ENCODE measurements at places on chromosomes 7 and 10. TPM values are rescaled to one million over a fixed set of nuclear protein-coding genes. Genes with fewer than 3 reads are reported as not detected.

Gene OR6V1
- not detected for total RNA-seq

- no peak for DNase-seq
Measured at GRCh38 chr10:17024461-17024860, 105.2 kb downstream of the CUBN start.

GRCh38 chr10:129366450-129366849 is 100.6 kb upstream of the MGMT start:
- DNase-seq: no peak

DNA sequence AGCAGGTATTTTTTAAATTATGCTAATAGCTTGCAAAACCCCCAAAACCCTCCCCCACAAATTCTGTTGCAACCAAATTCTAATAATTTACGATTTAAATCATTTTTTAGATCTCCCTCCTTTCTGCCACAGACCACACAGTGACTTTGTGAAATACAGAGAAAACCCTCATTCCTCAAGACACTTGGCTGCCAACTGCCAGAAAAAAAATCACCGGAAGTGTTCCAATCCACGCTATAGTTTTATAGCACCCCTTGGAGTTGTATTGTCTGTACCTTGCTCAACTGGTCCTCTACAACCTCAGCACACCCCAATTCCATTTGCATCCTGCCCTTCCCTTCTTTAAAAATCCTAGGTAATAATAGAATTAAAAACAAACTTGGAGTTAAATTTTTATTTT is 560.1 kb downstream of the PARD3 start:
- no peak for DNase-seq

DNA sequence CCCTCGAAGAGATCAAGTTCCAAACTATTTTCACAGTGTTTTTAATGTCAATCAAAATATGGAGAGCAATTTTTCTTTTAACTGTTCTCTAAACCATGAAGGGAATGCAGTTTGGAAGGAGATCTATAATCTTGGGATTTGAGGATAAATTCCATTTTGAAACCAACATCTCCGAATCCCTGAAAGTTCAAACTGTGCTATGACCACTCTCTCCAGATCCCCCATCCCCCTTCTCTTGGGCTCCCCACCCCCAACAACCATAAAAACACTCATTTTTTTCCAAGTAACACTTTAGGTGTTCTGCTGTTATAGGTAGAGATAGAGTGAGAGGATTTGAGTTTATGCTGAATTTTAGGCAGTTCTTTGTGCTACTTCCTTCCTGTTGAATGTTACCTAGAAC is 1.7 kb downstream of the CALD1 start:
- no peak for DNase-seq

Gene CPA1
- not detected for total RNA-seq

- no peak for DNase-seq
Measured at GRCh38 chr7:144459635-144460034, 56.1 kb upstream of the NOBOX start.

GRCh38 chr7:124672011-124672410 is 93.6 kb downstream of the GPR37 start:
- DNase-seq: no peak
